Activated gamma-delta T cell (primary cell): ENCODE measurements at places on chromosomes 5 and 9.

DNA sequence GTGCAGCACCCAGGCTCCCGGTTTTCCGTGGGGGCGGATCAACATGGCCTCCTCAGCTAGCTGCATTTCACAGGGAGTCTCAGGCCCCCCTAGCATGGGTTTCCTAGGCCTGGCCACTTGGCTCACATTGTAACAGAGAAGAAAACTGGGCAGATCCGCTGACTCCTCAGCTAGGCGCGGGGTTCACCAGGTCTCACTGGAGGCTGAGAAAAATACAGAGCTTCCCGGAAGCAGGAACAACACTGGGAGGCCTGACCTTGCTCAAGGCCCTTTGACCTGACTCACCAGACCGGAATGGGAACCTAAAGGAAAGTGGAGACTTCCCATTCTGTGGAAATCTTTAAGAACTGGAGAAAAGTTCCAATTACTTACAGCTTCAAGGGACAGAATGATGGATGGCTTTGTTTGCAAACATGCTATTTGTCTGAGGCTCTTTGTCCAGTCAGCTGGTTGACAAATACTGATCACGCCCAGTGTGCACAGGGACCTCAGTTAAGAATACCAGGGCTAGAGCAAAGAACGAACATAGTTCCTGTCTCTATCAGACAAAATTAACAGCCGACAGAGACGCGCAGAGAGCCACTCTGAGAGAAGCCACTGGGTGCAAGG is 88.7 kb upstream of the LRRTM2 start:
- DNase-seq, result no peak

- no peak for DNase-seq
Measured at GRCh38 chr5:115544043-115544435, 536 bp downstream of the FEM1C start.

DNA sequence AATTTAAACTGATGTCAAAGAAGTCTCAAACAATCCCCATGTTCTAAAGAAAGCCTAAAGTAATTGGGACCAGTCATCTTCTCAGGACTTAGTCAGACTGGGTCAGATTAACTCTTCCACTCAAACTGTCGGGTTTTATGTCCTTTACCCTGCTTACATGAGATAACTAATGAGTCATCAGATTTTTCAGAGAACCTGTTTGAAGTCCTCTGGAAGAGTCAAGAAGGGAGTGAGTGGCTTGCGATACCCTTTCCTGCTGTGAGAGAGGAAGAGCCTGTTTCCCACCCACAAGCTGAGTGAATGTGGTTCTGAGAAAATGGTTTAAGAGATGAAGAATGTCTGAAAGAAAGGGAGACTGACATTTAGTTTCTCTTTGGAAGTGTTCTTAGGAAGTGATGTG is 1866.7 kb upstream of the C9orf72 start:
- no peak for DNase-seq

DNA sequence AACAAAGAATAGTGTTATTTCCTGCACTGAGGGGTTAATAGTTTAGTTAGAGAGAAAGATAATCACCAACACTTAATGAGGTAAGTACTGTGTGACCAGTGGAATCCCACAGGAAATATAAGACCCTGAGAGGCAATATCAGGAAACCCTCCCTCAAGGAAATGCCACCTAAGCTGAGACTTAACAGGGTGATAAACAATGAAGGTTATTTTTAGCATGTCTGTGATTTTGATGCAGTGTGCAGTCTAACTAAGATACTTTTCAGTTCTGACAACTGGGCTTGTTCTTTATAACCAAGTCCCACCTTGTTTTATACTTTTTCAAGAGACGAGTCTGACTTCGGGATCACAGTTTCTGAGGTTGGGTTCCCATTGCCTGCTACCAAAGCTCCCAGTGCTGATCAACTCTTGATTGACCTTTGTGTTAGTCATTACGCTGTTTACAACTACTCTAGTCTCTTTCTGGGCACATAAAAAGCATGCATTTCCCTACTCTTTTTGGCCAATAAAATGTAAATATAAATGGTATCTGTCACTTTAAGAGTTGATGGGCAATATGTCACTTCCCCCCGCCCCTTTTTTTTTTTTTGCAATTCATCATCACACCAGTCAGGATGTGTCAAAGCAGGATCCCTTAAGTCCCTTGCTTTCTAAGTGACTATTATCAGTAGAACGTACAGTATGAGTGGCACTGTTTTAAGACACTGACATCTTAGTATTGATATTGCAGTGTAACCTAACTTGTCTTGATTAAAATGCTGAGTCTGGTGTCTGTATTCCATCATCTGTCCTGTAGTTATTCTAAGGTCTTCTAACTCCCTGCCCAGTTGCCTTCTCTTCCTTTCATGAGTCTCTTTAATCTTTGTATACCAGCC is 31.4 kb downstream of the C6 start:
- DNase-seq, result no peak

- no peak for DNase-seq
Measured at GRCh38 chr5:52204310-52204709, 583.4 kb upstream of the ITGA1 start.

DNA sequence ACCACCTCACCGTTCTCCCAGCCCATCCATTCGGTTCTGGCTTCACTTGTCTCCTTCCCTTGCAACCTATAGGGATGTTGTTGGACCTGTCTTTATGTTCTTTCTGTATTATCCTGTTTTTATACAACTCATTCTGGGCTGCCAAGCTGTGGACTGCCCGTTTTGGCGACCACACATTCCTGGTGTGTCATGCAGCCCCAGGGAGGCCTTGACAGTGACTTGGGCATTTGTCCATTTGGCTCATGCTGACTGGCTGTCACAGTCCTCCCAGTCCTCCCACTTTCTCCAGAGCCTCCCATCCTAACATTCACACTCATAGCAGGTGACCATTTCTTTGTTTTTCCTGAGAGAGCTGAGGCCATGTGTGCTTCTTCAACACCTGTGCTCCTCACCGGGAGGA is 136.4 kb downstream of the SLF1 start:
- no peak for DNase-seq

- DNase-seq, result no peak
Measured at GRCh38 chr5:57298985-57299491, 125.2 kb downstream of the GPBP1 start.

DNA sequence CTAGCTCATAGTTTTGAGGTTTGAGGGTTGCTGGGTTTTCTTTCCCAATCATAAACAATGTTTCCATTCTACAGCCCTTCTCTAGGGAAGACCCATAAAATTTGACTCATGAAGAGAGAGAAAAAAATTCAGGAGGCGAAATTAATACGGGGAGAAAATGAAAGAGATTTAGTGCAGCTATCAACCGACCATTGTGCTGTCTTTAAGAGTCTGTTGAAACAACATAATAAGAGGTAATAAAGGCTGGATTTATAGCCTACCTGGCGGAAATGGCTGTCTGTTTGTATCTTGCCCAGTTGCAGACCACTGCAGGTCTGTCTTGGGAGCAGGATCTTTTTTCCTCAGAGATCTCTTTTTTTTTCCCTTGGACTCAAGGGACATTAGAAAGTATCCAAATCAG is 66.9 kb downstream of the TLR4 start:
- DNase-seq, result no peak

GRCh38 chr5:133729800-133730199 is 117.5 kb upstream of the FSTL4 start:
- no peak for DNase-seq

- no peak for DNase-seq
Measured at GRCh38 chr5:64507264-64507605, 1.4 kb downstream of the RGS7BP start.

GRCh38 chr5:68344447-68345111 is 129.0 kb downstream of the PIK3R1 start:
- DNase-seq, result no peak

GRCh38 chr5:107395632-107396350 is 274.9 kb downstream of the EFNA5 start:
- DNase-seq, result no peak

GRCh38 chr9:97840521-97840920 is 12.5 kb upstream of the FOXE1 start:
- DNase-seq, result no peak

DNA sequence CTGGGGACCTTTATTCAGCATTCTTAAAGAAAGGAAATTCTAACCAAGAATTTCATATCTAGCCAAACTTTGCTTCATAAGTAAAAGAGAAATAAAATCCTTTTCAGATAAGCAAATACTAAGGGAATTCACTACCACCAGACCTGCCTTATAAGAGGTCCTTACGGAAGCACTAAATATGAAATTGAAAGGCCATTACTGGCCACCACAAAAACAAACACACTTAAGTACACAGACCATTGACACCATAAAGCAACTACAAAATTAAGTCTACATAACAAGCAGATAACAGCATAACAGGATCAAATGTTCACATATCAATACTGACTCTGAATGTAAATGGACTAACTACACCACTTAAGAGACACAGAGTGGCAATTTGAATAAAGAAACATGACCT is 361.4 kb upstream of the POU5F2 start:
- DNase-seq, result no peak

- DNase-seq, result no peak
Measured at GRCh38 chr9:94985649-94986048, 259.1 kb downstream of the AOPEP start.

GRCh38 chr5:95668216-95668615 is 14.6 kb downstream of the SPATA9 start:
- DNase-seq, result no peak

GRCh38 chr9:107694390-107694789 is 204.8 kb upstream of the KLF4 start:
- DNase-seq, result no peak

- no peak for DNase-seq
Measured at GRCh38 chr5:79229357-79230174, 6.4 kb upstream of the JMY start.

- DNase-seq, result no peak
Measured at GRCh38 chr9:114023961-114024360, 54.1 kb downstream of the AMBP start.

DNA sequence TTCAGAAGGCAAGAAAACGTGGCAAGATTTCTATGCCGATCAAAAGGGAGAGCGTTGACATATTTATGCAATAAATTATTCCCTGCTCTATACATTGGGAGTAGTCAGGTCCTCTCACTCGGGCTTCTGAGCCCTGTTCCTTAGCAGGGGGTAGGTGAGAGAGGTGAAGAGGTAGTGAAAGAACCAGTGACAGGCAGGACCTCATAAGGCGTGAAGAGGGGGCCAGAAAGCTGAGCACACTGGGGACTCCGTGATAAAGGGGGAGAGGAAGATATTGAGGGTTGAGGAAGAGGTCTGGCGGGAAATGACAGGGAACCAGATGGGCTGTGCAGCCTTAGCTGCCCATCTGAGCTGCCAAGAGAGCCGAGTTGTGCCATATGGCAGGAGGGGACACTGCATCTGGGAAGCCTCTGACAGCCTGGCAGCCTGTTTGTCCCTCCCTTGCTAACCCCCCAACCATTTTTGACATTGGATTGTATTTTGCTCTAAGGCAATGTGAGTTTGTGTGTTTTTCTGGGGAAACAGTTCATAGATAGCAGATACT is 782 bp upstream of the CDC20B start:
- no peak for DNase-seq

DNA sequence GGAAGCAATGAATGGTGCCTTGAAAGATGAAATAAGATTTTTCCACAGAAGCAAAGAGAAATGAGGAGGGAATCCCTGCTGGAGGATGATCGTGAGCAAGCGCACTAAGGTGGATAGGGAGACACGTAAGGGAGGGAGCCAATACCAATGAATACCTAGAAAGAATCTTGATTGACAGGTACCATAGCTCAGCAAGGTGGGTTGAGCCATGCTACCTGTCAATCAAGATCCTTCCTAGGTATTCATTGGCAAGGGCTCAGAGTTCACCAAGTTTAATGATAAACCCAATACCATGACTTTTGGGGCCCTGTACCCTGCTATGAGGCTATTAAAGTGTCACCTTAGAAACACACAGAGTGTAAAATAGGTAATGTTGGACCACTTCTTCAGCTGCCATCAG is 226.8 kb downstream of the GRIA1 start:
- no peak for DNase-seq

- DNase-seq, result no peak
Measured at GRCh38 chr9:32251539-32251938, 132.9 kb upstream of the ACO1 start.

GRCh38 chr5:82358457-82358856 is 80.3 kb upstream of the RPS23 start:
- no peak for DNase-seq

DNA sequence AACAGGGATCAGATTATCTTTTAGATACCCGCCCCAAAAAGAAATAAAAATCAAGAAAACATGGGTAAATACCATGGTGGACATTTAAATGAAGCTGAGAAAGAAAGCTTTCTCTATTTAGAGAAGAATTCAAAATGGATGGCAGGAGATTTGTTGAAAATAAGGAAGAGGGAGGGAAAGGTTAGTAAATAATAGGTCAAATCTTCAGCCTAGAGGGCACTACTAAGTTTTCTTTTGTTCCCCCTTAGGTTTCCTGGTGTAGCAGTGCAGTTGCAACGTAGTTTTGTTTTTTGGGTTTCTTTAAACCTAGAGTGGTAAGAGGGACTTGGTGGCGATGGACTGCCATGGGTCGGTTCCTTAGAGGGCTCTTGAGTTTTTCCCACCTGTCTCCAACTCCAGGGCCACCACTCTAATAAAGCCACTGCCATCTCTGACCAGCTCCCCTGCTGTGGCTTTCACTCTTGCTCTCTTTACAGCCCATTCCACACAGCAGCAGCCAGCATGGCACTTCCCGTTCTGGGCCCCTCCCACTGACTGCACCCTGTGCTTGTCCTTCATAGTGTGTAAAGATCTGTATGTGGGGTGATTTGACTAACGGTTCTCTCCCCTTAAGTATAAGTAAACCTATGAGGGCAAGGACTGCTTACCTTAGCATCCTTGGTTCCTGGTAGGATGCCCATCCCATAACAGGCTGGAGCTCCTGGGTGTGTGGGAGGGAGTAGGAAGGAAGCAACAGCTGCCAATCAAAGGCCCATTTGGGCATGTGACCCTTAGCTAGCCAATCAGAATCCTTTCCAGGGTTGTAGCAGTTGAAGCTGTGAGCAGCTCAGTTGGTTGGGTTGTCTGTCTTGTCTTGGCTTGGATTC is 118.3 kb downstream of the SLC1A3 start:
- no peak for DNase-seq

GRCh38 chr9:98206754-98207153 is 14.3 kb upstream of the CORO2A start:
- DNase-seq, result no peak

GRCh38 chr5:176415952-176416924 is at the start of gene CLTB:
Gene CLTB (minus strand): TSS chr5:176416539. CDS start chr5:176416363, 176 bp downstream.
- peak; percentile 90 for DNase-seq

DNA sequence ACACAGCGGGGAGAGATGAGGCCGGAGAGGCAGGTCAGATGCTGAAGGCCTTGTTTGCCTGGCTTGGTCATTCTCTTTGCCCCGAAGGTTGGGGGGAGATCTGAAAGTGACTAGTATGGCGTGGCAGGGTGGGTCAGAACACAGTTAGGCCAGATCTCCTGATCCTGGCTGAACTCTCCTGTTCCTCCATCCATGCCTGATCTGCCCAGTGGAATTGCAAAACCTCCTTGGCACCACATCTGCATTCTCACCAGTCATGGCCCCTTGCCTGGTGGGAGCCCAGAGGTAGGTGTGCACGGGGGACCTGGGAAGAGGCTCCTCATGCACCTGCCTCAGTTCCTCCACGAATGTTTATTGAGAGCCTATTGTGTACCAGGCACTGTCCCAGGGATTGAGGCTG is 23.2 kb downstream of the TEX53 start:
- DNase-seq, result no peak
